ENCODE measurements at places on chromosomes 1 and 21. TPM values are rescaled to one million over a fixed set of nuclear protein-coding genes. Genes with fewer than 3 reads are reported as not detected.

DNA sequence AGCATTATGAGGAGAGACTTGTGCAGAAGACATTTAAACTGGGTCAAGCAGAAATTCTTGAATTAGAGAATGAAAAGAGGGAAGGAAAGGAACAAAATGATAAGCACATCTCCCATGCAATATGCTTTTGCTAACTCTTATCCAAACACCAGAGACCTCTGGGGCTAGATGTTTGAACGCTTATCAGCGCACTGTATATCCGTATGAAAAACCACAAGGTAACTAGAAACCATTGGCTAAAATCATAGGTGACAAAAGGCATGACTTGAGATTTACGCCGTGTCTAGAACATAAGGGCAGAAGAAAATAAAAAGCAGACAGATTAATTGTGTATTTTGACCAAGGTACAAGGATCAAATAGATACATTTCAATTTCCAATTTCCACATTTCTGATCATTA lies 38.0 kb upstream of the TIAM1 start:
- no peak for DNase-seq

Gene BTBD19
- 30.6 TPM for total RNA-seq

DNA sequence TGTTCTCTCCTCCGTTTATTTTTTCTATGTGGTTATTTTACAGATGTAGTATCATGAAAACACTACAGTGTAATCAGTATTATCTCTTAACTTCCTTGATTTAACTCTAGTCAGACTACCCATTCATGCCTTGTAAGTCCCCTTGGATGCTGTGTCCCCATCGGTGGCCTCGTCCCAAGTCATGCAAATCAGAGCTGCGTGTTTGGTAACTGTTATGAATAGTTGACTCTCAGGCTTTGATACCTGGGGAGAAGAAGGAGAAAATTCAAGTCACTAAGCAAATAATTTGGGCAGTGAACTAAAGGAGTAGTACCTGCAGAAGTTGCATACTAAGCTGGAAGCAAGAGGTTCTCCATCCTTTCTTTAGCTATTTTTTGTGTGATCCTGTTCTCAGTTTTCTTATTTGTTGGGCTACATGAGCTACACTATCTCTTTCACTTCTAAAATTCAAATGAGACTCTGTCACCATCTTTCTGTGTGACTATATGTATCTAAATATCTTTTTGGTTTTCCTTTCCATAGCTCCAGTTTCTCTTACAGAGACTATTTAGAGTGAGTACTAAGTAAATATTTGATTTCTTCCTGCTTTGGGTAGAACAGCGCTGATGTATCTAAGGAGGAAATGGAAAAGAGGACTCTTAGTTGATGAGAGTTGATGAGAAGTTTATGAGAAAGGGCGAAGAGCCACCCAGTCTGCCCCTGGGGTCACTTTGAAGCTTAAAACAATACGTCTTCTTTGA lies 50.9 kb downstream of the VANGL2 start:
- DNase-seq: no peak

DNA sequence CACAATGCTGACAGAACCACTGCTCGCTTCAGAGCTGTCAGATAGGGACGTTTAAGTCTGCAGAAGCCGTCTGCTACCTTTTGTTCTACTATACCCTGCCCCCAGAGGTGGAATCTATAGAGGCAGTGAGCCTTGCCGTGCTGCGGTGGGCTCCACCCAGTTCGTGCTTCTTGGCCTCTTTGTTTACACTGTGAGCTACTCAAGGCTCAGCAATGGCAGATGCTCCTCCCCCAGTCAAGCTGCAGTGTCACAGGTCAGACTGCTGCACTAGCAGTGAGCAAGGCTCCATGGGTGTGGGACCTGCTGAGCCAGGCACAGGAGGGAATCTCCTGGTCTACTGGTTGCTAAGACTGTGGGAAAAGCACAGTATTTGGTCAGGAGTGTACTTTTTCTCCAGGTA lies 47.1 kb downstream of the LEPR start:
- DNase-seq: peak; percentile 16

DNA sequence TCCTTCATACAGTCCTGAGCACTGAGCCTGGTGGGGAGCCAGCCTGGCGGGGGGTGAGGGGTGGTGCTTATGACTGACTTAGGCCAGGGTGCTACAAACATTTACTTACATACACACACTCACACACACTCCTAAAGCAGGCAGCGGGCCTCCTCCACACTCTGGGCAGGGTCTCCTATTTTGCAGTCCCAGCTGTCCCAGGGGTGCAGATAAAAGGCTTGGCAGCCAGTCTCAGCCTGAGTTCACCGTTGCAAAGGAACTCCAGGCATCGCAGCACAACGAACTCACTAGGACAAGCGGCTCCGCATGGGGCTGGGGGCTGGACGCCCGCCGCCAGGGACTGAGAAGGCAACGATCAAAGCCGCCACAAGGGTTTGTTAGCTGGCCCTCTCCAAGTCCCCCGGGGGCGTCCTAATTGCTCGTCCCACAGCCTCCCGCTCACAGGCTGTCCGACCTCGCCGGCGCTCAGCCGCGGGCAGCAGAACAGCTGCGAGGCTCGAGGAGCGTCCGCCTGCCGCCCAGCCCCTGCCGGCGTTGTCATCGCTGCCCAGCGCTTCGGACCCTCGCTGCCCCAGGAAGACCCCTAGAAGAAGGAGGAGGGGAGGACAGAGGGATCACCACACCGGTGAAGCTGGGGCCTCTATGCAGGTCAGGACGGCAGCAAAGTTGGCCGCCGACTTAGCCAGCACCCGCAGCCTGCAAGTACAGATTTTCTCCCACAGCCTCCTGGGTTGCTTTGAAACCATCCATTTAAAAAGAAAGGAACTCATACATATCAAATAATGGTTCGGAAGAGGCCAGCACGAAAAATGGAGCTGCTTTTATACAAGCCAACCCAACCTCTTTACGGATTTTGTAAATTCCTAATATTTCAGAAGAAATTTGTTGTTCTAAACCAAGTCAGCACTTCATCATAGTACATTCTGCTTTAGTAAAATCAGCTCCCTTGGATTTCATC lies 6.2 kb downstream of the BARHL2 start:
- DNase-seq: no peak

DNA sequence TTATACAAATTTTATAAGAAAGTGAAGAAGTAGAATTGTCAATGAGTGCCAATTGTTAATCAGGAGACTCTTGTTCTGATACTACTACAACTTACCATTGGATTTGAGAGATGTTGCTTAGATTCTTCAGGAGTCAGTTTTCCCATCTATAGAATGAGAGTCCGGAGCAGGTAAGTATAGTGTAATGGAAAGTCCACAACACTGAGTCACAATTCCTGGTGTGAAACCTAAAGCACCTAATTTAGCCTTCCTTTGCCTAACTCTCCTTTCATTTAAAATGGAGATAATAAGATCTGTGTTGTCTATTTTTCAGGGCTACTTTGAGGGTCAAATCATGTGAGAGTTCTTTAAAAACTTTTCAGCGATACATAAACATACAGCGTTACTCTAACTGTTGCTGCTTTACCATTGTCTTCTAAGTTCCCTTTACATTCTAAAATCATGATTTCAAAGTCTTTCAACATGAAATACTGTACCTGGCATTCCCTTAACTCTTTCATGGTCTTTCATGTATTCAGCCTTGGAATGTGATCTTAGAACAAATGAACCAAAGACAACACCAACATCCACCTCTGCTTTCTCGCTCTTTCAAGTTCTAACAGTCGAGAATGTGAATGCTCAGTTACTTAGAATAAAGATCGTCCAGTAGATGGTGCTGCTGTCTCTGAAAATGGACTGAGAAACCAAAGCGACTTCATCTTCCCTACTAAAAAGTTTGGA lies 90.9 kb downstream of the SLC30A10 start:
- peak; percentile 36 for DNase-seq

DNA sequence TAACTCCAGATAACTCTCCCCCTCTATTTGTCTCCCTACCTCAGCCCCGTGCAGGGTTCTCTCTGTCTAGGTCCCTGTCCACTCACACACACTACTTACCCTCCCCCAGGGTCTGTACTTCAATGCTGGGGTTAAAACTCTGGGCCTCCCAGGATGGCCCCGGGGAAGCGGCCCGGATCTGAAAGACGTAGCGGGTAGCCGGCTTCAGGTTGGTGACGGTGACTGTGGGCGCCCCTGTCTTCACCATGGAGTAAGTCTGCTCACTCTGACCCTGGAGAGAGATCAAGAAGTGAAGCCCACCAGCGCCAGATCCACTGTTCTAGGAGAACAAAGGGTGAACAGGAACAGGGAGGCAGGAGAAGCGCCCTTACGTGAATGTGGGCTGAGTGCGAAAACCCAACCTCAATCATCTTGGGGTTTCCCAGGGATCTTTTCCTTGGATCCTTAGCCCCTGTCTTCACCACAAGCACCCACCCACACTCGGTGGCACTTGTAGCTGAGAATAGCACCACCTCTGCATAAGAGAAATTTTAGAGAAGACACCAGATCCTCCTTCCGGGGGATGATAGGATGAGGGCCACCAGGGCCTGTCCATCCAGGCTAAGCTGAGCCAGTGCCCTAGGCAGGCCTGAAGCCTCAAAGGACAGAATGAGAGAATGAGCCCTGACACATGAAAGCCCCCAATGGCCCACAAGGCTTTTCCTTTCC lies 33.5 kb downstream of the EPHA10 start:
- DNase-seq: no peak

Measured in astrocyte (in vitro differentiated cells and primary cell).